ENCODE measurements at places on chromosomes 12 and 14.

GRCh38 chr14:50831726-50832168, 785 bp upstream of the NIN start:
- peak; percentile 54 for DNase-seq

DNA sequence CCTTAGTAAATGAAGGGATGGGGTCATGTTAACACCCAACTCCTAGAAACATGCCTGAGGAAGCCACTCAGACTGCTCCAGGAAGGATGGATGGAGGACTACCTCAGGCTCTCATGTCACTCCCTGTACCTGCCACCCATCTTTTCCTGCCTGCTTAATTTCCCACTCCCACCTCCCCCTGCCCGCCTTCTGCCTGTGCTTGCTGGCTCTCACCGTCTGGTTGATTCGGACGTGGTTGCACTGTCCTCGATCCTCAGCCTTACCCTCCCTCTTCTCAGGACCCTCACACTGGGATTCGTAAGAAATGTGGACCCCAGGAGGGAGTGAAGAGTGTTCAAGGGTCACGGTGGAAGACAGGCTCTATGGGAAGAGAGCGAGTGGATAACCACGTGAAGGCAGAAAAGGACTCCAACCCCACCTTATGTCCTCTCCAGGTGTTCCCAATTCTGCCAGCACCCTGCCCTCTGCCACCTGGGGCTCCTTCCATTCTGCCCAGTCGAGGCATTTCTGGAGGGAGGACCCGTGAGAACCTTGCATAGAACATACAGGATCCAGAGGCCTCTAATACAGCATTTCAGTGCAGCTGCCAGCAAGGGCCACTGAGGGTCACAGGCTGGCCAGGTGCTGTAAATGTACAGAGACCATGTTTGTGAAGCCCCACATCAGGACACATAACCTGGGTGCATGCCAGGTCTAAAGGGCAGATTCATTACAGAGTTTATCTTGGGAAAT, 12.9 kb downstream of the ITGB7 start:
- no peak for DNase-seq

- DNase-seq = peak; percentile 32
Measured at GRCh38 chr12:81078469-81079196, 754 bp downstream of the ACSS3 start.

DNA sequence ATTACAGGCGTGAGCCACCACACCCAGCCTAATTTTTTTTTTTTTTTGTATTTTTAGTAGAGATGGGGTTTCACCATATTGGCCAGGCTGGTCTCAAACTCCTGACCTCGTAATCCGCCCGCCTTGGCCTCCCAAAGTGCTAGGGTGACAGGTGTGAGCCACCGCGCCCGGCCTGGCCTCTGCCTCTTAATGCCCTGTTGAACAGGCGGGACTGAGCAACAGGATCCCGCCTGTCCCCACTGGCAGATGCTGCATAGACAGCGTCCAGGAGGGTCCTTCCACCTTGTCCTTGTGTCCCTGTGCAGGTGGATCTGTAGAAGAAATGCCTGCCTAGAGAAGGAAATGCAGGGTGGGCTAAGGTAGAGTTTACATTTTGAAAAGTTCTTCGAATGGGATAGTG, 5.7 kb downstream of the PGAM5 start:
- no peak for DNase-seq

DNA sequence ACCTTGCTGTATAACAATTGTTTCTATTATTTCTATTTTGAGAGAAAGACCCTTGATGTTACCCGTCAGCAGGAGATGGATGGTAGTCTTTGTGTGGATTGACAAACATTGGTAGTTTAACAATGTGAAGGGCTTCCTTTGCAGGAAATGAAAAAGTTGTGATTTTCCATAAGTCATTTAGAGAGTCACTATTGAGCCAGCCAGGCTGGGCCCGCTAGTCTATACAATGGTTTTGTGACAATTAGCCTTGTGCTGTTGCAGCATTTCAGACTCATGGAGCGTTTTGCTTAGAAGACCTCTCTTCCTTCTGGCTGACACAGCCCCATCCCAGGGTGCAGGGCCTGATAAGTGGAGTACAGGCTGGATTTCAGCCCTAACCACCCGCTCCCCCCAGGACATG, 18.3 kb upstream of the SLC38A2 start:
- no peak for DNase-seq

- peak; percentile 73 for DNase-seq
Measured at GRCh38 chr14:32224737-32225377, 21.8 kb upstream of the RNU6-8 start.

DNA sequence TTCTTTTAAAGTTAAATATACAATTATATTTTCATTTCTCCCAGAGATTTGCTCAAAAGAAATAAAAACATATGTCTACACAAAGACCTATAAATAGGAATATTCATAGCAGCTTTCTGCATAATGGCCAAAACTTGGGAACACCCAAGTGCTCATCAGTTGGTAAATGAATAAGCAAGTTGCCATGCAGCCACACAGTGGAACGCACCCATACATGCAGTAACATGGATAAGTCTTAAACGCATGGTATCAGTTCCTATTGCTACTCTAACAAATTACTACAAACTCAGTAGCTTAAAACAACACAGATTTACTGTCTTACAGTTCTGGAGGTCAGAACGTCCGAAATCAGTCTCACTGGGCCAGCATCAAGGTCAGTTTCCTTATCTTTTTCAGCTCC, 78.5 kb downstream of the DPF3 start:
- DNase-seq = no peak

DNA sequence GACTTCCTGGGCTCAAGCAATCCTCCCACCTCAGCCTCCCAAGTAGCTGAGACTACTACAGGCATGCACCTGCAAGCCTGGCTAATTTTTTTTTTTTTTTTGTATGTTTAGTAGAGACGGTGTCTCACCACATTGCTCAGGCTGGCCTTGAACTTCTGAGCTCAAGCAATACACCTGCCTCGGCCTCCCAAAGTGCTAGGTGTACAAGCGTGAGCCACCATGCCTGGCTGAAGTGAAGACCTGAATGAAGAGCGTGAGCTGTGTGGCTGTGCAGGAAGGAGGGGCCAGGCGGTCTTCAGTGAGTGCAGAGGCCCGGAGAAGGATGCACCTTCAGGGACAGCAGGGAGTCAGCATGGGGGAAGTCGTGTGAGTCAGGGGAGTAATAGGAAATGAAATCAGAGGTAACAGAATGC, 14.9 kb upstream of the NFKBIA start:
- peak; percentile 54 for DNase-seq

- DNase-seq = no peak
Measured at GRCh38 chr14:64423987-64424386, 35.8 kb downstream of the MTHFD1 start.

DNA sequence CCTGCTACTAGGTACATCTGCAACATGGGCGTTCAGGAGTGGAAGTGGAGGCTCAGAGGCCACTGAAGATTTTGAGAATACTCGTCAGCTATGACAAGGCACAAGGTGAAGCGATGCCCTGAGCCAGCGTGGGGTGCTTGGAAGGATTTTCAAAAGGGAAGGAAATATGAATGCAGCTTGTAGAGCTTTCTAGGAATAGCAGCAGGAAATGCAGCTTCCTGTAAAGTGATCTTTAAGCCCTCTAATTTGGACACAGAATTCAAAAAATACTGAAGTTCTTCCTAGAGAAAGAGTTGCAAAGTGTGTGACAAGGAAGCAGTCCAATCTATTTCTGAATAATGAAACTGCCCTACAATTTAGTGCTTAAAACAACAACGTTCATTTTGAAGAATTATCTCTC, 13.2 kb upstream of the C1S start:
- no peak for DNase-seq

- DNase-seq = peak; percentile 66
Measured at GRCh38 chr14:76937181-76938091, 91.1 kb downstream of the IRF2BPL start.

Data from urothelium cell line (cell line).